ENCODE measurements at places on chromosomes 12 and 14.
A peak's percentile ranks its signal among the peaks of the same experiment; 100 is the strongest.

DNA sequence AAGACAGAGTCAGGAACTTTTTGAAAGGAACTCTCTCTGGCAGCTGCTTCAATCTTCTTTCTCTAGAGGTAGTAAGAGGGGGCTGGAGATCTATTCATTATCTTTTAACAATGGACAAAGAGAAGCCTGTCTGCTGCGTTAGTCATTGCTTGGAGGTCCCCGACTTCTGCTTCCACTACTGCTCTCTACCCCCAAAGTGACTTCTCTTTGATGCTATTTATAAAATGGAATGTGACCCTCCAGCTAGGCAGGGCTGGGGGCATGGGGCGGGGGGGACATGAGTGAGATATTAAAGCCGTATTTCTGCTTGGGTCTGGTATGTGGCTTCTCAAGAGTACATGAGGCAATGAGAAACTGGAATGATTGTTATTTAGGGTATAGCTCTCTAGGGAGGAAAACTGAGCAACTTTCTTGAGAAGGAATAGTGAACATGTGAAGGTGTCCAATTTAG lies 41.4 kb upstream of the NUDT4 start:
- no peak for DNase-seq

- no peak for DNase-seq
These were observed 21.4 kb upstream of the ADGRD1 start for GRCh38 chr12:130932061-130932930.

- DNase-seq, result no peak
These were observed 20.4 kb upstream of the RNF212B start for GRCh38 chr14:23217032-23218020.

DNA sequence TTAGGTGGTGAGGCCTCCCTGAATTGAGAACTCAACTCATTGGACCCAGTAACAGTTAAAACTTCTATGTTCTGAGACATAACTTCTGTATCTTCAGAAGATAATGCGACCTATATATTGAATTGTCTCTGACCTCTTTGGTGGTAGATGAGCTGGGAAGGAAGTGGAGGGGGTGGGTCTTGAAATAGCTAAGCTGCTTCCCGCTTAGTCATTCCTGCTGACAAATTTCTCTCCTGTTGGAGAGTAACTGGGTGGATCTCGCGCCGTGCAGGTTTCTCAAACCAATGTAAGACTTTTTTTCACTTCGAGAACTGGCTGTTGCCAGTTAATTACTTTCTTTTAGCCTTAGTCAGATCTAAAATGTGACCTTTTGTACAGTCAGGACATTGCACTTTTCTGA lies 100.8 kb downstream of the PPHLN1 start:
- DNase-seq, result peak; percentile 70

DNA sequence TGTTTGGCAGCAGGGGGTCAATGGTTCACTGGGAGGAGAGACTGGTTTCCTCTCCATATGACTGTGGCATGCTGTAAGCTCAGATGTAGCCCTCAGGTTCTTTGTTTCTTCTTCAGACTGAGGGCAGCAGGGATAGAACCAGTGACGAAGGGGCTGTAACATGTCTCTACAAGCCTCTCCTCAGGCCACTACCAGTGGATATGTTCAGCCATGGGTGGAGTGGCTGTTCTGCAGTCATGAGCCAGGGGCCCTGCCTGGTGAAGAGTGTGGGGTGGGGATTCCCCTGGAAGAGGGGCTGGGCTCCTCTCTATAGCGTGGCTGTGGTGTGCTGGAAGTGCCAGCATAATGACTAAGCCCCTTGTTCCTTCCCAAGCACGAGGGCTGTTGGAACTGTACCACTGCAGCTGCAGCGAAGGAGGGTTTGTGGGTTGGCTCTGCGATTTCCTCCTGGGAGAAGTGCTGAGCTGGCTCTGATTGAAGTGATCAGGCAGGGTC lies 55.8 kb downstream of the CMAS start:
- no peak for DNase-seq

- peak; percentile 18 for DNase-seq
These were observed 75.0 kb upstream of the FZD10 start for GRCh38 chr12:130087222-130087621.

GRCh38 chr12:16346958-16347357 lies 487 bp upstream of the MGST1 start:
- no peak for DNase-seq

- DNase-seq, result no peak
These were observed 60.8 kb downstream of the FLRT2 start for GRCh38 chr14:85590784-85591183.

GRCh38 chr14:70794294-70794693 lies 15.0 kb downstream of the MAP3K9 start:
- no peak for DNase-seq

GRCh38 chr12:83010169-83010804 lies 323.6 kb downstream of the TMTC2 start:
- DNase-seq, result no peak

DNA sequence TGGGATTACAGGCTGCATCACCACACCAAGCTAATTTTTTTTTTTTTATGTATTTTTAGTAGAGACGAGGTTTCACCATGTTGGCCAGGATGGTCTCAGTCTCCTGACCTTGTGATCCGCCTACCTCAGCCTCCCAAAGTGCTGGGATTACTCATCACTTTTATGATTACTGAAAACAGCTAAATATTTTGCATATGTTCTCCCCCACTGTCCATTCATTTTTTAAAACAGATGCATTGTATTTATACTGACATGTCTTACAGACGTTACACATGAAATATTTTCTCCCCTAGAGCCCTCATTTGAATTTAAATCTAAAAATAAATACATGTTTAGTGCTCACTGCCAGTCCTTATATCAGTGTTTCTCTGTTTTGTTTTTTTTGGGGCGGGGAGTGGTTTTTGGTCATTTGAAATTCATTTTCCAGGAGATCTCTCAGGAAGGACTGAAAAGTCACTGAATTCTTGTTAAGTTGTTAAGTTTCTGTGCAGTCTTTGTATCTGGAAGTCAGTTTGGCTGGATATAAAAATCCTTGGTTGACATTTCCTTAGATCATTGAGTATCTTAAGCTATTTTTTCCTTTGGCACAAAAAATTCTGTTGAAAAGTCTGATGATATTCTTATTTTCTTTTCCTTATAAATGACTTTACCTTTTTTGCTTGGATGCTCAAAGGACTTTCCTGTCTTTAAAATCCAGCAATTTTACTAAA lies 9.4 kb downstream of the FBXO21 start:
- DNase-seq, result no peak

GRCh38 chr12:47990351-47991105 lies 13.7 kb downstream of the COL2A1 start:
- no peak for DNase-seq

DNA sequence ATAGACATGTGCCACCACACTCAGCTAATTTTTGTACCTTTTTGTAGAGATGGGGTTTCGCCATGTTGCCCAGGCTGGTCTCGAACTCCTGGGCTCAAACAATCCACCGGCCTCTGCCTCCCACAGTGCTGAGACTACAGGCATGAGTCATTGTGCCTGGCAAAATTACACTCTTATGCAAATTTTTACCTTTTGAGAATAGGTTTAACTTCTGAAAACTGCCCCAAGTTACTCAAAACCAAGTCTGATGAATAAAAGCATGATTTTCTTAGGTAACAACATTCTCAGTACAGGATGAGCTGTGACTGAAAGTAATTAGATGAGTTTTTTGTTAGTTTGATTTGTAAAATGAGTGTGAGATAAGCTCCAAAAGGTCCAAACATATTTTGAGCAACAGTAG lies 166.0 kb downstream of the RPS29 start:
- no peak for DNase-seq

- peak; percentile 59 for DNase-seq
These were observed 891 bp downstream of the PLEKHA5 start for GRCh38 chr12:19130224-19131024.

GRCh38 chr12:67877727-67878126 lies 111.5 kb upstream of the IFNG-AS1 start:
- DNase-seq, result no peak

GRCh38 chr14:25909045-25909747 lies 688.6 kb downstream of the NOVA1 start:
- DNase-seq, result no peak

GRCh38 chr12:4031703-4032291 lies 158.6 kb upstream of the PARP11 start:
- peak; percentile 29 for DNase-seq

- no peak for DNase-seq
These were observed 18.5 kb upstream of the TBPL2 start for GRCh38 chr14:55458800-55459515.

DNA sequence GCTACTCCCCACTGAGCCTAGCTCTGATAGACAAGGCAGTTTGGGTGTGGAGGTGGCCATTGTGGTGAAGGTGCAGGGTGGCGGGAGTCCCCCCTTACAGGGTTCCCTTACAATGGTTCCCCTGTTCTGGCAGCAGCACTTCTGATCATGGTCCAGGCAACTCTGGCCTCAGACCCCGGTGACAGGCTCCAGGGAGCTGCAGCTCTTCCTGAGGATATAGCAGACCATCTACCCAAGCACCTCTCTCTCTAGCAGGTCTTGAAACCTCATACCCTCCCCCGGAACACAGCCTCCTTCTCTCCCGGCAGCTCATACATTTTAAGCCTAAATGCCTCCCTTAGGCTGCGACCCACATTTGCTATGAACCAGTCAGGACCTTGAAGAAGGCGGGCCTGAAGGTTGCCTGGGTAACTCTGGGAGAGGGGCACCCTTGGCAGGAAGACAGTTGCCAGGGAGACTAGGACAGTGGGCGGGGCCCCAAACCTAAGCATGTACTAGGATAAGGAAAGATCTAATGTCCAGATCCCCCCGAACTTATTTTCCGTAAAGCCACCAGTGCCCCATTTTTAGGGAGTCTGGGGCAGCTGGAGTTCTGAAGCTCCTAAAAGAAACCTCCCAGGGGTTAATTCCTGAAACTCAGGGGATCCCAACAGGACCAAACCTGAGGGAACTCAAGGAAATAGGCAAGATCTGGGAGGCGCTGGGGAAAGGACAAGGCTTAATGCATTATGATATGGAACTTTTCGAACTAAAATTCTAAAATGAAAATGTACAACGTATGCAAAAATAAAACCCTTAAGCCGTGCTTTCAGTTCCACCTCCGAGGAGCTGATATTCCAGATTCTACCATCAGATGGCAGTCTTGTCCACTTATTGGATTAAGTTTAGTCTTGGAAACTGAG lies 4.5 kb upstream of the GDF11 start:
- peak; percentile 96 for DNase-seq

- no peak for DNase-seq
These were observed 106.6 kb downstream of the GLT1D1 start for GRCh38 chr12:128959901-128960300.

GRCh38 chr14:76967788-76968187 lies 60.7 kb downstream of the IRF2BPL start:
- no peak for DNase-seq

DNA sequence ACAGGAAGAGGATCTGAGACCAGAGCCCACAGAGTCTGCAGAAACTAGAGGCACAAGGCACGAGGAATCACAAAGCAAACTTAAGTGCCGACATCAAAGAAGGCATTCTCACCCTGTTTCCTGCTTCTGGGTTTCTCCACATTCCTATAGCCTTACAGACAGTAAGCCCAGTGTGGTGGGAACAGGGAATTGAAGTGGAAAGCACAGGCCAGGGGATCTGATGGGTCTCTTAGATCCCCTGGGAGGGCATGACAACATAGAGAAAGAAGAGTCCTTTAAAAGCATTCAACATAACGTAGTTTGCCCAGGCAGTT lies 75.6 kb upstream of the FRMD6 start:
- no peak for DNase-seq

- no peak for DNase-seq
These were observed 138.5 kb upstream of the AMIGO2 start for GRCh38 chr12:47218191-47218654.

All from HT-29 (cell line).